Stimulated activated CD4-positive, alpha-beta T cell treated with anti-CD3 and anti-CD28 coated beads, TNF-alpha, amount 100 ng/mL, for 4 hours (primary cell): ENCODE measurements at places on chromosomes 13 and 19.
A peak's percentile ranks its signal among the peaks of the same experiment; 100 is the strongest.

DNA sequence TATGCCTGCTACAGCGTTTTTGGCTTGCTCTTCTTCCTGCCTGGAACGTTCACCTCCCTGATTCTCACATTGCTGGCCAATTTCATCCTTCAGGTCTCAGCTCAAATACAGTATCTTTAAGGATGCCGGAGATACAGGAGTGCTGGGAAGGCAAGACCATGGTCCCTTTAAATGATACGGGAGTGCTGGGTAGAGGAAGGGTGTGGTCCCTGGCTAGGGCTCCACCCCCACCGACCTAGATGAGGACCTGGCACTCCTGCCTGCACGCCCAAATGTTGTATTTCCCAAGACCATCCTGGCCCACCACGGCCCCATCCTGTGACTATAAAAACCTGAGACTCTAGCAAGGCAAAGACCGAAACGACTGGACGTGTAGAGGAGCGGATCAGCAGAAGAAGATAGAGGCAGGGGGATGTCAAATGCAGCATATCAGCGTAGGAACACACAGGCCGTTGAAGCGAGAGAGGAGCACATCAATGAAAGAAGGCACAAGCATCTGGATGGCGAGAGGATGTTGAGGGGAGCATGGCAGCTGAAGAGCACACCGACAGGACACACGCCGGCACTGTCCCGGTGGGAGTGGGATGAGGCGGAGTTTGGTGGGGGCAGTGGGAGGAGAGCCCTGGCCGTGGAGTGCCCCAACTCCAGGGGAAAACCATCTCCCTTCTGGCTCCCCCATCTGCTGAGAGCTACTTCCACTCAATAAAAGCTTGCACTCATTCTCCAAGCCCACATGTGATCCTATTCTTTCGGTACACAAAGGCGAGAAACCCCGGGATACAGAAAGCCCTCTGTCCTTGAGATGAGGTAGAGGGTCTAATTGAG is 74.0 kb downstream of the PCDH9 start:
- DNase-seq = no peak

GRCh38 chr13:105291987-105292386 is 1243.5 kb downstream of the EFNB2 start:
- DNase-seq = no peak

GRCh38 chr13:39105110-39105509 is 66.9 kb downstream of the NHLRC3 start:
- DNase-seq = no peak

DNA sequence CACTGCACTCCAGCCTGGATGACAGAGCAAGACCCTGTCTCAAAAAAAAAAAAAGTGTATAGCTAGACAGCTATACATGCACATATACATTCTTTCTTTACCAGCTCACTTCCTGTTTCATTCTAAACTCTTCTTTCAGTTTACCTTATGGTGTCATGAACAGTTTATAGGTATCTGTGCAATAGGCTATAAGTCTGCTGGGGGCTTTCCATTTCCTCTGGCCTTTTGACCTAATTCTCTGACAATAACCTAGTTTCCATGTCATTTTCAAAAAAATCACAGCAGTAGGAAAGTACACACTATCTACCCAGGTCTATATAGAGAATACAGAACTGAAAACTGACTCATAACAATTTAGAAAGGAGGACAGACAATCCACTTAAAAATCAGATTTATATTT is 24.4 kb upstream of the URAD start:
- no peak for DNase-seq

GRCh38 chr13:57345526-57345925 is 178.5 kb downstream of the PRR20E start:
- no peak for DNase-seq

DNA sequence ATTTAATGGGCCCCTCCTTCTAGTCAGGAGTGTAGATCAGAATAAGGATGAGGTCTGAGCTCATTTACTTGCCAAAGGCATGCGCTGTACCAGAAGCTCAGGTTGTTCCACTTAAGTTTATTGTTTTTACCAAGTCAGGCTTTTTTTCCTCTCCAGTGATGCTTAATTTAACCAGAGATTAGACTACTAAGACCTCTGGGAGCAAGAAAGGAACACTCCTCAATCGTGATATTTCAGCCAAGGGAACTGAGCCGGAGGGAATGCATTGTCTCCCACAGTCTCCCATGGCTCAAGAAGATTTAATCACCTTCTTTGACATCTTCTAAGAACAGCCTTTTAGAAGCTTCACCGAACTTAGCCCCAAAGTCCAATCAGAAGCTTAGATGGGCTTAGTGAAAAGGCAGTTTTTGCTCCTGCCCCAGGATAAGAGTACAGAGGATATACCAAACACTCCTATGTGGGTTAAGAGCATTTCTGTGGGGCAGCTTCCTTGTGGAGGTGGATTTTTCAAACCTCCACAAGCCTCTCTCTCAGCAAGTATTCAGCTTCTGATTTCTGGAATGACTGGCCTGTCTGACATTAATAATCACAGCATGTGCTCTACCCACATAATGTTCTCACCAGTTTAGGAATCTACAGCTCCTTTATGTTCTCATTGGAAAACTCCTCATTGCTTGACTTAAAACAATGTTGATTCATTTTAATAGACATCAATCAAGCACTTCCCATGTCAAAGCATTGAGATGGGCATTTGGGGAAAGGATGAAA is 322.7 kb downstream of the SUCLA2 start:
- no peak for DNase-seq

DNA sequence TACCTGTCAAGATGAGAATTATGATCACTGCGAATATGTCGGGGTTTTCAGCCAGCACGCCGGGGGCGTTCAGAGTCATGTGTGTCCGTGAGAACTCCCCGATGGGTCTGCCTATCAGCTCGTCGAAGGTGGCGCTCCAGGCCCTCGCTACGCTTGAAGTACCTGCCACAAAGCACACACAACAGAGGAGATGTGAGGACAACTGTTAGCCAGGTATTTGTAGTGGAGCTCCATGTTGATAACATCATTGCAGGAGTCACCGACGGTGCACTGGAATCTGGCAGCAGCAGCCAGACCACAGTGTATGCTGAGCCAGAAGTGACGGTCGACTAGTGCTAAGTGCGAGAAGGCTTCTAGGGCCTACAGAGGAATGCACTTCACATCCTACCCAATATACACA is 62.7 kb downstream of the SLC7A1 start:
- no peak for DNase-seq

GRCh38 chr13:91126806-91127205 is 220.7 kb upstream of the MIR17HG start:
- no peak for DNase-seq

DNA sequence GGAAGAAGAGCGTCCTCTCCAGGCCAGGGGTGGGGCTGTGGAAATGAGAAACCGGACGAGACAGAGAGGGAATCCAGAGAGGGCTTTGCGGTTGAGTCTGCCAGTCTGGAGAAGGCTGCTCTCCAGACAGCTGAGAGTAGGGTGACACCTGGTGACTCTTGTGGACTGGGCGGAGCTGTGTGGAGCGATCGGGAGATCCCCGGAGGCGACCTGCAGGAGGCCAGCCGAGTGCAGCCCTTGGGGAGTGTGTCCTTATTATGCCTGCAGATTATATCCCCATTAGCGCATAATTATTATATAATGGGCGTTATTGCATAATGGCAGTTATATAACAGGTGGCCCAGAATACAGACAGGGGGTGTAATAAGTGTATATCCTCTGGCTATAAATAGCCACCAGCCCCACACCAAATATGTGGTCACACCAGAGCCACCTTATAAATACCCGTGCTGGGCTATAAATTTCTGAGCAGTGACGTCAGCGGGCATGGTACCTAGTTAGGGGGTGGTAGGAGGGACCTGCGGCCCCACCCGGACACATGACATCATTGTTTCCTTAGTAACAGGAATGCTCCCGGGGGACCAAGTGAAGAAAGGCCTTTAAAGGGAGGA is 41.2 kb downstream of the NFIX start:
- DNase-seq = no peak

- DNase-seq = no peak
Measured at GRCh38 chr19:33559996-33560395, 38.4 kb upstream of the PEPD start.

DNA sequence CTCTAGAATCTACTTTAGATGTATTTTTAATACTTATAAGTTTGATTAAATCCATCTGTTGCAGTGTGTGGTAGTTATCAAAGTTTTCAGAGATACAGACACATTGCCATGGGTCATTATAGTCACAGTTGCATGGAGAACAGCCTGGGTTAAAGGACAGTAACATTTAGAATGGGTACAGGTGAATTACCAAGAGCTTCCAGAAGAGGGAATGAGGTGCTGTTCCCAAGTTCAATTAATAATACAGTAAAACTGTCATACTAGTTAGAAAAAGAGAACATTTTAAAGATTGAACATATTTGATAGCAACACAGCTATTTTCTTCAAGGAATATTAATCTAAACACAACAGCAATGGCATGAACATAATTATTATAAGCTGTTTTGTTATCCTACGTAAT is 322.6 kb upstream of the SLC10A2 start:
- DNase-seq = no peak

- DNase-seq = no peak
Measured at GRCh38 chr19:13932149-13932637, 6.0 kb downstream of the PODNL1 start.

- no peak for DNase-seq
Measured at GRCh38 chr13:78420814-78421213, 182.5 kb downstream of the POU4F1 start.

DNA sequence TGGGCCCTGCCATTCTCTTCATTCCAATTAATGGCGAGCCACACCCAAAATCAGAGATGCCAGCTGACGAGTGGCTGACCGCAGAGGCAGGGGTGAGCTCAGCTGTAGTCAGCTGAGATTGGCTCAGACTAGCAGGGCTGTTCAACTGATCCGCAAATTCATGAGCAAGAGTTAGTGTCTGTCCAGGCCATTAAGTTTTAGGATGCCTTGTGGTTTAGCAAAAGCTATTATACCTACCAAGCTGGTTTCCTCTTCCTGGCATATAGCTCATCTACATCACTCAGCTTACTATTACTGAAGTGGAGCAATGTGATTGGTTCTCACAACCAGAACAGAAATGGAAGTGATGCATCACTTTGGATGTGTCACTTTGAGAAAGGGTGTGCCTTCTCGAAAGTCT is 148.7 kb downstream of the NALCN start:
- DNase-seq = no peak

DNA sequence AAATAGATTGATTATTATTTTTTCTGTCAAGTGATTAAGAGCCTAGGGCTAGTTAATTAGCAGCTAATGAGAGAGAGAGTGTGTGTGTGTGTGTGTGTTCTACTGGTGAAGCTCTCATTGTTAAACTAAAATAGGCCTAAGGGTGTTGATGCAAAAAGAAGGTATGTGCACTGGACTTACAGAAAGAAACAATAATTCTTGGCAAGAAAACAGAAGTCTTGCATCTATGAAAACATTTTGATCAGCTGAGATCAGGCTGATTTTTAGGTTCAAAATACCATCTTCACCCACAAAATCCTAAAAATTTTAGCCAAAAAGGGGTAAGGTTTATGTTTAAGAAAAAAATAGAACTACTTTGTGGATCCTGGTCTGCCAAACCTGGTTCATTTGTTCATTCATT is 106.5 kb downstream of the POSTN start:
- DNase-seq = no peak

GRCh38 chr13:105220881-105221280 is 1314.6 kb downstream of the EFNB2 start:
- DNase-seq = no peak

- DNase-seq = no peak
Measured at GRCh38 chr19:8605514-8605913, 5.0 kb downstream of the ADAMTS10 start.

DNA sequence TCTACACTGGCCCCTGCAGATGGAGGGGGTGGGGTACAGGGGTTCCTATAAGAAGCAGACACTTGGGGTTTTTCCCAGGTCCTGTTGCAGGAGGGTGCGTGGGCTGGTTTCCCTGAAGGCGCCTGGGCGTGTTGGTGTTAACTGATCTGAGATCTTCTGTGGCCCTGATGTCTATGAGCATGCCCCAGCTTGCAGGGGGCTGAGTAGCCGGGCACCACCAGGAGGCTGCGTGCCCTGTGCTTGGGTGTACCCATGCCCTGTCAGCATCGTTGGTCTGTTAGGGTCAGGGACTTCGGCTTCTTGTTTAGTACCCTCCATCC is 45.3 kb downstream of the CAPN12 start:
- no peak for DNase-seq

- no peak for DNase-seq
Measured at GRCh38 chr13:46176756-46177155, 5.2 kb downstream of the LCP1 start.

- no peak for DNase-seq
Measured at GRCh38 chr13:83829810-83830209, 52.5 kb downstream of the SLITRK1 start.

- no peak for DNase-seq
Measured at GRCh38 chr13:27273658-27274425, 3.2 kb downstream of the RASL11A start.

DNA sequence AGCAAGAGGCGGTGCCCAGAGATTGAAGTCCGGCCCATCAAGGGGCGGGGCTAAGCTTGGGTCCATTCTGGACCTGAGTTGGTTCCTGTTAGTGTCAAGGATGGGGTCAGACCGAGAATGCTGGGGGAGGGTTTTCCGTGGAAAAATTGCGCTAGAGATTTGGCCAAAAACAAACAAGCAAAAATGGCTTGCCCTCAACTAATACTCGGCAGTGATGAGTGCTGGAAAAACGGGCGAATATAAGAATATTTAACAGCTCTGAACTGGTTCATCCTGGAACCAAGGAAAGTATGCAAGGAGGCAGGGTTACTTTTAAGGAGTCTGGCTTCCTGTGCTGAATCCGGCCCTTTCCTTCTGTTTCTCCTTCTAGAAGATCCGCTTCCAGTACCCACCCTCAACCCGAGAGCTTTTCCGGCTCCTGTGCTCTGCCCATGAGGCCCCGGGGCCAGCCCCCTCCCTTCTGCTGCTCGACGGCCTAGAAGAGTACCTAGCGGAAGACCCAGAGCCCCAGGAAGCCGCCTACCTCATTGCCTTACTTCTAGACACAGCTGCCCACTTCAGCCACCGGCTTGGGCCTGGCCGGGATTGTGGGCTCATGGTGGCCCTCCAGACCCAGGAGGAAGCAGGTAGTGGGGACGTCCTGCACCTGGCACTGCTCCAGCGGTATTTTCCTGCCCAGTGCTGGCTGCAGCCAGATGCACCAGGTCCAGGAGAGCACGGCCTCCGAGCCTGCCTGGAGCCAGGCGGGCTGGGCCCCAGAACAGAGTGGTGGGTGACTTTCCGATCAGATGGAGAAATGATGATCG is 880 bp downstream of the SWSAP1 start:
- DNase-seq = peak; percentile 32

DNA sequence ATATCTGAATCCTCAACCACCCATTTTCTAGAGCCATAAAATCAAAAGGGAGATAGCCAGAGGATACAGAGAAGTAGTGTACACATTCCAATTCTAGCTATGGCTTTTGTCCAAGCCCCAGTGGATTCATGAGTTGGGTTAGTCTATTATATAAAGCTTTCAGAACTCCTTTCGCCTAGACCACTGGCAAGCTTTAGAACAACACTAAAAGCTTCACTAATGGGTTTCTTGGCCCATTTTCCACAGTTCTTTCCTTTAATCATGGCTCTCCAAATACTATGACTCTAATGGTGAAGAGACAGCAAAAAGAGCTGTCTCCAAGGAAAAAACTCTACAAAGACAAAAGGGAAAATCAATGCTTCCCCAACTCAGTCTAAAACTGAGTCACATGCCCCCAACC is 48.2 kb upstream of the SLITRK5 start:
- DNase-seq = no peak

GRCh38 chr13:94065741-94066140 is 413.7 kb downstream of the DCT start:
- DNase-seq = no peak
